ENCODE measurements at places on chromosomes 1 and 21. TPM values are rescaled to one million over a fixed set of nuclear protein-coding genes. Genes with fewer than 3 reads are reported as not detected.

NPHS2 gene
- not detected for total RNA-seq

AMIGO1 gene
- 0.78 TPM for total RNA-seq

TFF2 gene
- not detected for total RNA-seq

PDC gene
- not detected for total RNA-seq

SAMSN1 gene
- total RNA-seq = 1.0 TPM

CELA3A gene
- total RNA-seq = 0.56 TPM

RPF1 gene
- total RNA-seq = 36.5 TPM

DISC1 gene
- 5.4 TPM for total RNA-seq

S1PR1 gene
- 13.7 TPM for total RNA-seq

CTNNBIP1 gene
- 17.6 TPM for total RNA-seq

OR2W3 gene
- not detected for total RNA-seq

GALE gene
- 10.7 TPM for total RNA-seq

ITGB2 gene
- 1.2 TPM for total RNA-seq

ADAMTS5 gene
- total RNA-seq = 0.65 TPM

CDCA8 gene
- 6.2 TPM for total RNA-seq

ATAD3C gene
- 0.13 TPM for total RNA-seq

NKAIN1 gene
- not detected for total RNA-seq

NUP210L gene
- not detected for total RNA-seq

CD1C gene
- not detected for total RNA-seq

TSSK3 gene
- total RNA-seq = not detected

OR10T2 gene
- not detected for total RNA-seq

LCE2C gene
- not detected for total RNA-seq
